Pons (tissue), 1 donor: ENCODE measurements at places on chromosomes 16 and 17.
A peak's percentile ranks its signal among the peaks of the same experiment; 100 is the strongest.

- no peak for DNase-seq
Measured at GRCh38 chr17:3859940-3860339, 13.9 kb upstream of the NCBP3 start.

DNA sequence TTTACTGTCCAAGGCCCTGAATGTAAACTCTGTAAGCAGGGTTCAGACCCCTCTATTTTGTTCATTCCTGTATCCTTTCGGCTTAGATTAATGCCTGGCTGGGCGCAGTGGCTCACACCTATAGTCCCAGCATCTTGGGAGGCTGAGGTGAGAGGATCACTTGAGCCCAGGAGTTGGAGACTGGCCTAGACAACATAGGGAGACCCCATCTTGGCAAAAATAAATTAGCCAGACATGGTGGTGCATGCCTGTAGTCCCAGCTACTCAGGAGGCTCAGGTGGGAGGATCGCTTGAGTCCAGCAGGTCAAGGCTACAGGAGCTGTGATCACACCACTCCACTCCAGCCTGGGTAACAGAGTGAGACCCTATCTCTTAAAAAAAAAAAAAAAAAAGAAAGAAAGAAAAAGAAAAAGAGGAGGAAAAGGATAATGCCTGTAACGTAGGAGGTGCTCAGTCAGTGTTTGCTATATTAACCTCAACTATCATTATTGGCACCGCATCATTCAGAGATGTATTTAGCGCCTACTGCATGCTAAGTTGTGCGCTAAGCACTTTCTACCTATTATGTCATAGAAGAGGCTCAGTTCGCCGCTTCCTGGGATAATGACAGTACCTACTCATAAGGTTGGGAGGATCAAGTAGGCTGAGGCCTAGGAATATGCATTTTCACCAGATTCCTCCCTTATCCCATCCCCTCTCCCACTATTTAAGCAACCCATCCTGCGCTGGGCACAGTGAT lies 5.0 kb downstream of the SOCS1 start:
- DNase-seq: no peak

DNA sequence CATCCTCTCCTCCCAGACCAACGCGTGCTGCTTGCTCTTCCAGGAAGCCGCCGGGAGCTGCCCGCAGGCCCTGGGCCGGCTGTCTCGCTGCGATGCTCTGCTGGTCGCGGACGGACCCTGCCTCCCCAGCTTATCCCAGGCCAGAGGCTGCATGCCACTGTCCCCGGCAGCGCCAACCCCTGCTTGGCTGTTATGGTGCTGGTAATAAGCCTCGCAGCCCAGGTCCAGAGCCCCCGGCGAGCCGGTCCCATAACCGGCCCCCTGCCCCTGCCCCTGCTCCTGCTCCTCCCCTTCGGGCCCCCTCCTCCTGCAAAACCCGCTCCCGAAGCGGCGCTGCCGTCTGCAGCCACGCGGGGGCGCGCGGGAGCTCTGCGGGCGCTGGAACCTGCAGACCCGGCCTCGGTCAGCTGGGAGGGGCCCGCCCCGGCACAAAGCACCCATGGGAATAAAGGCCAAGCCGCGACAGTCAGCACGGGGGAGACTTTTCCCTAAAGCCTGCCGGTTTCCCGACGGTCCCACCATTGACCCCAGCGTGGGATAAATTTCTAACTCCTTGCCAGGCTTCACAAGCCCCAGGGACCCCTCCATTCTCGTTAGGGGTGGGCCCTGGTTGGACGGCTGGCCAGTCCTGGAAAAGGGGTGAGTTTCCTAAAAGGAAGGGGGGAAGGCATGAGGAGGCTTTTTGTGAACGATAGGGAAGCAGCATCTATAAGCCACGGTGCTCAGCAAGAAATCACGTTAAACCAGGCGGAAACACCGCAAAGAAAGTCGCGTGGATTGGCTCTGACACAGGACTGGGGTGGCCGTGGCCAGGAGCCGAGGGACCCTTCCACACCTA lies 11.2 kb downstream of the ENPP7 start:
- DNase-seq: peak; percentile 34

DNA sequence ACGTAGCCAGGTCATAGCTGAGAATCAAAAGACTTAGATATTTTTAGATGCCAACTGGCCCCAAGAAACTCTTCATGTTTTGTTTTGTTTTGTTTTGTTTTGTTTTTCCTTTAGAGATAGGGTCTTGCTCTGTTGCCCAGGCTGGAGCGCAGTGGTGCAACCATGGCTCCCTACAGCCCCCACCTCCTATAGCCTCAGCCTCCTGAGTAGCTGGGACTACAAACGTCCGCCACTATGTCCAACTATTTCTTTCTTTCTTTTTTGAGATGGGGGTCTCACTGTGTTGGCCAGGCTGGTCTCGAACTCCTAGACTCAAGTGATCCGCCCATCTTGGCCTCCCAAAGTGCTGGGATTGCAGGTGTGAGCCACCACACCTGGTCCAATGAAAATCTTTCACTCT lies 107.1 kb downstream of the ADCY9 start:
- DNase-seq: no peak

DNA sequence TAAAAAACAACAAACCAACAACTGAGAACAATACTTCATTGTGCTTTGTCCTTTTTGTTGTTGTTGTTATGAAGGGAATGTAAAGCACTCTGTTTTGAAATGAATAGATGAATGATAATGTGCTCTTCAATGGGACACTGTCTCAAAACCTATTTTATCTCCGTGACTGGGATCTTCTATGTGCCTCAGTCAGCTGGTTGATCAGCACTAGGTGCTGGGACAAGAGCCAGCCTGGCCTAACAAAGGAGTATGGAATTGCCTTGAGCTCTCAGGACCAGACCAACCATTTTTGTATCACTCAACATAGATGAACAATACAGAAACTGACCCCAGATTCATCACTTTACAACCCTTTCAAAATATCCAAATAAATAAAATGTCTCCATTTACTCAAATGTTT lies 440.2 kb downstream of the KCNJ2 start:
- peak; percentile 99 for DNase-seq

- peak; percentile 56 for DNase-seq
Measured at GRCh38 chr16:9836118-9836736, 346.0 kb downstream of the GRIN2A start.

GRCh38 chr17:42460371-42460770 lies 1.7 kb downstream of the ATP6V0A1 start:
- peak; percentile 68 for DNase-seq

DNA sequence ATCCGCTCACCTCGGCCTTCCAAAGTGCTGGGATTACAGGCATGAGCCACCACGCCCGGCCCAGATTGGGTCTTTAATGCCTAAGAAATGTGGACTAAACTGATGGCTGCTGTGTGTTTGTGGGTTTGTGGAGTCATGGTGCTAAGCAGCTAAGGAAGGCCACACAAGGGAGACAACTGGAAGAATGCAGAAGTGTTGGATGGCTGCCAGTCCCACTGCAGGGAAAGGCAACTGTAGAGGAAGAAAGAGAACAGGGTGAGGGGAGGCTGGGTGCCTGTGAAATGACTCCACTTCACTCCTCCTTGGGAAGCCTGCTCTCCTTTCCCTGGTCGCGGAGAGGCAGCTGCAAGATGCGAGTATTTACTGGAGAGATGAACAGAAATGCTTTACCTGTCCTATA lies 23.5 kb upstream of the SIAH1 start:
- DNase-seq: no peak

DNA sequence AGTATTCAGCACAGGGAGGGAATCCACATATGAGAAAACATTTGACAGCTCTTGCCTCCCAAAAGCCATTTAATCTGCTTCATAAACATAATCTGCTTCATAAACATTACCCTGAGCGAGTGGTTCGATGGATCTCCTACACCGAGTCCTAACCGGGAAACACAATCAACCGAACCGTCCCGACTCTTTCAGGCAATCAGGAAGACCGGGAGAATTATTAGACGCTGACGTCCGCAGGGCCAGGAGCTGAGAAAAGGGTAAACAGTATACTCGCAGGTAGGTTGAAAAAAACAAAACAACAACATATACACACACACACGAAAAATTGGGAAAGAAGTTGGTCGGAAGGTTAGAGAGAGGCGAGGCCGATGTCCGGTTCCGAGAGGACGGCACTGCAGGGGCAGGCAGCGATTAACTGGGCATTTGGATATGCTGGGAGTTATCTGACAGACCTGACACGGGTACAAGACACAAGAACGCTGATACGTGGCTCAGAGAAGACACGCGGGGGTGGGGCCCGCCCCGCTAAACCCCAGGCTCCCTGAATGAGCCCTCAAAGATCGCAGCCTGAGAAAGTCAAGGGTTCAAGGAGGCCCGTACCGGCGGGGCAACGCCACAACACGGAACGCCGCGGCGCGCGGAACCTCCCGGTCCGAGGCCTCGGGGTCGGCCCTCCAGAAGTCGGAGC lies 585 bp downstream of the AP1G1 start:
- peak; percentile 25 for DNase-seq

DNA sequence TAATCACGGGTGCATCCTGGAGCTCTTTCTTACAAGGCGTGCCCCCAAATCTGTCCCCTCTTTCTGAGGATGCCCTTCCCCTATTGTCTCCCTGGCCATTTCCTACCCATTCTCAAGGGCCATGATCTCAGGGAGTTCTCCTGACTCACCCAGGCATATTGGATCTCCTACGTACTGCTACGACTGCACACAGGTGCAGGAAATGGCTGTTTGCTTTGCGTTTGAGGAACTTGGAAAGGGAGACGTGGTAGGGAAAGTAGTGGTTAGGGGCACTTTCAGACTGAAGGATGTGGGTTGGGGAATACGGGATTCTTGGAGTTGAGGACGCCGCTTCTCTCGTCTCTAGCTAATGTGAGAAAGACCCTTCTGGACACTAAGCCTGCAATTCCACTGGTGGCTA lies 18.7 kb upstream of the MEOX1 start:
- no peak for DNase-seq

DNA sequence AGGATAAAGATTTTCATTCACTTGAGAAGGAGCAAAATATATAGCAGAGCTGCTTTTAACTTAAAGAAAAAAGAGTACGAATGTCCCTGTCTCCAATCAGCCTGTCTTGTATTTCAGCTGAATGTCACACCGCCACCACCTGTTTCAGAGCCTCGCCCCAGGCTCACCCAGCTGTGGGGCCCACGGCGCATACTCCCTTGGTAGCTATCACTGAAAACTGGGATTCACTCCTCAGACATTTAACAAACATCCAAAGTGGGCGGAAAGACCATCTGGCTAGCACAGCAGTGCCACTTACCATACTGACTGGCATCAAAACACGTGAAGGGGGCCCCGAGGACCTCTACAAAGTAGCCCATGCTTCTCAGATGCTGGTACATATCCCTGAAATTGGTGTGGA lies 25.4 kb upstream of the SLC38A8 start:
- no peak for DNase-seq

DNA sequence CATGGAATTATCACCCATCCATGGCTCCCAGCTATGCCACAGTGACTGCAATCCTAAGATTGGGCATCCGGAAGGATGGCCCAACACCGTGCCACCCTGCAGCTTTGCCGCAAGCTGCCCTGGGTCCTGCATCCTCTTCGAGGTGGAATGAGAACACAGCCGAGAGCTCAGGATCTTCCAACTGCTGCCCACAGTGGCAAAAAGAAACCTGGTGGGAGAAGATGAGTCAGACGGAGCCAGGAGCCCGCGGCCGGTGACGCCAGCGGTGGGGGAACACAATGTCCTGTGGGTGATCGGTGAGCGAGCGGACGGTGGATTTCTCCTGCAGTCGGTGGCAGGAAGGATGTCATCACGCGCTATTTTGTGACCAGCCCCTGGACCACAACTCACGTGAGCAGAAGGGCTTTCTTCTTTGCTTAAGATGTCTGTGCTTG lies 20.1 kb downstream of the CD7 start:
- DNase-seq: peak; percentile 46

DNA sequence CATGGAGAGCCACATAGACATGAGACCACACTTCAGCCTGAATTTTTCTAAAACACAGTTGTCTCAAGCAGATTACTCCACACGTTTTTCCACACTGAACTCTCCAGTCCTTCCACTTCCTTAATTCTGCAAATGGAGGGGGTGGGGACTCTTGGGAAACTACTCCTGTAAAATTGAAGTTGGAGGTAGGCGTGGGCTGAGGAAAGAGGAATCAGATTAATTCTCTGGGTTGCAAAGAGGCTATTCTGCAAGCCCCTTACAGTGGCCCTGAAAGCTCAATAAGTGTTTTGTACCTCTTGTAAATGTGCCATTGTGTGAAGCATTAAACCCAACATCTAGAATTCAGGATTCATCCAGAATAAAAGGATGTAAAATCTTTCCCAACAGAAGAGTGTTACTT lies 9.6 kb downstream of the MARVELD3 start:
- DNase-seq: peak; percentile 55

DNA sequence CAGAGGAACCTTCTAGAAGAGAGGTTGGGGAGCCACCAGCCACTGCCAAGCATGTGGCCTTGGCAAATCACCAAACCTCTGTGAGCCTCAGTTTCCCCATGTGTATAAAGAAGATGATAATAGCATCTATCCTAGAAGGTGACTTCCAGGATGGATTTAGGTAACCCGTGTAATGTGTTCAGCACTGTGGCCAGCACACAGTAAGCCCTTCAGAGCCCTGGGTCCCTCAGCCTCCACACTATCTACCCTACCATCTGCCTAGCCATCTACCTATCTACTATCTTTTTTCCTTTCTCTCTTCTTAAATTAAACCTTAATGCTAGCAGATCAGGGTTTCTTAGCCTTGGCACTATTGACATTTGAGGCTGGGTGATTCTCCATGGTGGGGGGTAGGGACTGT lies 33.0 kb downstream of the TEKT5 start:
- DNase-seq: no peak

DNA sequence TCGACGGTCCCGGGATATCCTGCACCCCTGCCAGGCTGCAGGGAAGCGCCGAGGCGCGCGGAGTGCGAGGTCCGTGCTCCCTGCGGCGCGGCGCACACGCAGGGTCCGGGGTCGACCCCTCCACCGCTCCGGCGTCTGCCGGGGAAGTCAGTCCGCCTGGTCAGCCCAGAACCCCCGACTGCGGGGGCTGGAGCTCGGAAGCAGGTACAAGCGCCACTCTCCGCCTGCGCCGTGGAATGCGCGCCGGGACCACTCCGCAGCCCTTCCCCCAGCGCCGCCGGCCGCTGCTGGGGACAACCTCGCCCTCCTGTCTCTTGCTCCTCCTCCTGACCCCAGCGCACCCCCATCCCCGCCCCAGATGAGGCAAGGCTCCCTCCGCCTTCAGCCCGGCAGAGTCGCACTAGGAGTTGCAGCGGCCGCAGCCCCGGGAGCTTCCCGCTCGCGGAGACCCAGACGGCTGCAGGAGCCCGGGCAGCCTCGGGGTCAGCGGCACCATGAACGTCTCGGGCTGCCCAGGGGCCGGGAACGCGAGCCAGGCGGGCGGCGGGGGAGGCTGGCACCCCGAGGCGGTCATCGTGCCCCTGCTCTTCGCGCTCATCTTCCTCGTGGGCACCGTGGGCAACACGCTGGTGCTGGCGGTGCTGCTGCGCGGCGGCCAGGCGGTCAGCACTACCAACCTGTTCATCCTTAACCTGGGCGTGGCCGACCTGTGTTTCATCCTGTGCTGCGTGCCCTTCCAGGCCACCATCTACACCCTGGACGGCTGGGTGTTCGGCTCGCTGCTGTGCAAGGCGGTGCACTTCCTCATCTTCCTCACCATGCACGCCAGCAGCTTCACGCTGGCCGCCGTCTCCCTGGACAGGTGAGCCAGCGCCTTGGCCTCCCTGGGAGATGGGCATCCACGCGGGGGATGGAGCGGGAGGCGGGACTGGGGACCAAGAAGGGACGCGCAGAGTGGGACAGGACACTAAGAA lies at the start of gene GALR2:
Gene GALR2, plus strand, starts transcription at position 392 of the 974 bp plus-strand sequence. Its CDS starts 103 bp downstream, at position 495.
- no peak for DNase-seq

GRCh38 chr17:2804912-2805311 lies 8.7 kb downstream of the RAP1GAP2 start:
- DNase-seq: no peak

- DNase-seq: no peak
Measured at GRCh38 chr17:14428648-14429029, 127.8 kb downstream of the HS3ST3B1 start.
